Activated CD4-positive, alpha-beta T cell treated with anti-CD3 and anti-CD28 coated beads for 36 hours (primary cell): ENCODE measurements at places on chromosomes 5 and 9. TPM values are rescaled to one million over a fixed set of nuclear protein-coding genes. Genes with fewer than 3 reads are reported as not detected.

- H3K4me3 ChIP-seq, result no peak overlapping the region
- H3K4me1 ChIP-seq, result peaks cover 9% of the 10 kb centered on the region
- H3K36me3 ChIP-seq, result peaks cover 2% of the 10 kb centered on the region
- DNase-seq, result no peak
- peaks cover 2% of the 10 kb centered on the region for H3K27me3 ChIP-seq
- no peak overlapping the region for H3K27ac ChIP-seq
Observed at GRCh38 chr5:60703944-60704343, 4.0 kb upstream of the DEPDC1B start.

GRCh38 chr5:157290981-157291711 lies 25.2 kb downstream of the CYFIP2 start:
- no peak overlapping the region for H3K4me3 ChIP-seq
- H3K4me1 ChIP-seq, result peaks cover 66% of the 10 kb centered on the region
- peak; percentile 74 for DNase-seq
- peak overlapping the region; percentile 70 for H3K27ac ChIP-seq
- peaks cover 81% of the 10 kb centered on the region for H3K36me3 ChIP-seq
- no peaks in the 10 kb centered on the region for H3K27me3 ChIP-seq

DNA sequence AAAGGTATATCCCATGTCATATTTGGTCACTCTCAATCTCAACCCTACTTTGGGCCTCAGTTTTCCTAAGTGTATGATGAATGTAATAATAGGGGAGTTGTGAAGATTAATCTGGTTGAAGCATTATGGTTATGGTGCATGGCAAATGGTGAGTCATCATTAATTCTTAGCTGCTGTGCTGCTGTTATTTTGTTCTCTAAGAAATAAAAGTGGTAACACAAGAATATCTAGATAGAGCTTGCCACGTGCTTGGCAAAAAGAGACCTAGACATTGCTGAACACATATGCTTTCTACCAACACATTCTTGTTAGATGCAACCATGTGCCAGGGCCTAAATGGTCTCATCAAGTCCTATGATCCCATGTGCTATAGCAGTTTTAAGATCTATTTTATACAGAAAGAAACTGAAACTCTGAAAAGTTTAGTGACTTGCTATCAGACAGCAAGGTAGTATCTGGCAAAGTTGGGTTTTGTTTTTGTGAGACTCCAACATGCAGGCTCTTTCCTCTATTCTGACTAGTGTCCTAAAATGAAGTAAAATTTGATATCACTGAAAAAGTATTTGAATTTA lies 699.9 kb upstream of the MEF2C start:
- H3K27me3 ChIP-seq, result no peaks in the 10 kb centered on the region
- DNase-seq, result no peak
- H3K36me3 ChIP-seq, result no peaks in the 10 kb centered on the region

- H3K4me3 ChIP-seq, result no peak overlapping the region
- no peaks in the 10 kb centered on the region for H3K27me3 ChIP-seq
- DNase-seq, result no peak
- no peaks in the 10 kb centered on the region for H3K4me1 ChIP-seq
- no peaks in the 10 kb centered on the region for H3K36me3 ChIP-seq
- H3K27ac ChIP-seq, result no peak overlapping the region
Observed at GRCh38 chr5:112289465-112289864, 129.6 kb downstream of the EPB41L4A start.

GRCh38 chr5:57843059-57843367 lies 360.4 kb upstream of the ACTBL2 start:
- peaks cover 10% of the 10 kb centered on the region for H3K27me3 ChIP-seq
- H3K27ac ChIP-seq, result no peak overlapping the region
- no peak for DNase-seq
- H3K36me3 ChIP-seq, result no peaks in the 10 kb centered on the region

GRCh38 chr9:2691212-2691611 lies 26.1 kb upstream of the KCNV2 start:
- no peaks in the 10 kb centered on the region for H3K27me3 ChIP-seq
- H3K4me1 ChIP-seq, result no peaks in the 10 kb centered on the region
- no peaks in the 10 kb centered on the region for H3K36me3 ChIP-seq
- no peak for DNase-seq
- H3K4me3 ChIP-seq, result no peak overlapping the region

IRX2 gene
- total RNA-seq, result not detected

HTR1A gene
- not detected for total RNA-seq

DNA sequence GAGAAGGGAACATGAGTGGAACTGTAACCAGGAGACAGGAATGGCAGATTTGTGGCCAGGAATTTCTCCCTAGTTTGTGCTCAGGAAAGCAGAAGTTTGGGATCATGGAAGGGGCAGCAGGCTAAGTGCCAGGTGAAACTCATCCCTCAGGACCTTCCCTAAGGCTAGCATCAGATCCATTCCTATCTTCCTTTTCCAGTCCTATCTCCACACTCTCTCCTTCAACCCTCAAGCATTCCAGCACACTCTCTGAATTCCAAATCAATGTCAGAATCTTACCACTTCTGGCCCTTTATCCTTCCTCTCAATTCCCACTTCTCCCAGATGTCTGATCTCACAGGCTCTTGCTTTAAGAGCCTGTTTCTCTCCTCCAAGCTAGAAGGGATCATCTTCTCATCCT lies 53.2 kb upstream of the GRIA1 start:
- DNase-seq, result no peak
- H3K27ac ChIP-seq, result no peak overlapping the region
- peaks cover 4% of the 10 kb centered on the region for H3K27me3 ChIP-seq
- no peaks in the 10 kb centered on the region for H3K4me1 ChIP-seq
- H3K4me3 ChIP-seq, result no peak overlapping the region
- no peaks in the 10 kb centered on the region for H3K36me3 ChIP-seq

DNA sequence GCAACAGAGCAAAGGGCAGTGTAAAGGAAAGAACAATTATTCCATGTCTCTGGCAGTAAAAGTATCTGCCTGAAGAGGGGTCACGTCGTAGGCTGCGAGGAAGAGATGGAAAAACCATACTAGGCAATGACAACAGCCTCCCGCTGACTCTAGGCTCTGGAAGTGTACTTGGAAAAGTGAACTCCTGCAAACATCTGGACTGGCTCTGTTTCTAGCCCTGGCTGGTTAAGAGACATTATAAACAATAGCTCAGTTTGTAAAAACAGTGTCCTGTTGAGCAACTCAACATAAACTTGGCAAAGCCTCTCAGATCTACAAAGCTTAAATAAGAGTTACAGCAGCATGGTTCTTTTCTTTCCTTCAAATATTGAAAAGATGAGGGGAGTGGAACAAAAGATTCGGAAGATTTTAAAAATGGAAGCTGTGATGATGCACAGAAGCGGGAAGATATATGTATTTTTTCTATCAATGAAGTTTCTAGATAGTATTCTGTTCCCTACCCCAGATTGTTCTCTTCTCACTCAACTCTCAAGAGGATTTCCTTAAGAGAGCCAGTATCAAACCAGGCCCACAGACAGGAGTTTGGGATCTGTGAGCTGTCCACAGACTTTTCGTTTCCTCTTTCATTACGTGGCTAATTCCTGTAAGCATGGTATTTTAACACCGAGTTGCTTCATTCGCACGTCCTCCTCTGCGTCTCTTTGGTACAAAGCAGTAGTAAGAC lies 79.4 kb downstream of the SPTLC1 start:
- H3K4me1 ChIP-seq, result no peaks in the 10 kb centered on the region
- no peak overlapping the region for H3K27ac ChIP-seq
- DNase-seq, result no peak
- H3K36me3 ChIP-seq, result peaks cover 49% of the 10 kb centered on the region

DNA sequence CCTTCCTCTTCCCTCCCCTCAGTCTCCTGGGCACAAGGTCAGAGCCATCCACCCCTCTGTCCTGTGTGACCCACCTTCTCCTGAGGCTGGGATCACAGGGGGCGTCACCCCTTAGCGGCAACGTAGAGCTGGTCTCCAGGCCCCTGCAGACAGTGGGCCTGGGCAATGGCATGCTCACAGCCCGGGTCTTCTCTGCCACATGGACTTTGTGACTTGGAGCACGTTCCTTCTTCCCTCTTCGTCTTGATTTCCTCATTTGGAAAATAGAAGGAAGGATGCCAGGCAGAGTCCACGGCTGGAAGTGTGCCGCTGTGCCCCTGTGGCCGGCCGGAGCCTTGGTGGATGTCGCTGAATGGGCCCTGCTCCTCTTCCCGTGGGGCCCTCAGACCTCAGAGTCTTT lies 10.0 kb downstream of the RXRA start:
- no peaks in the 10 kb centered on the region for H3K36me3 ChIP-seq
- H3K27me3 ChIP-seq, result no peaks in the 10 kb centered on the region
- no peak overlapping the region for H3K4me3 ChIP-seq
- no peak overlapping the region for H3K27ac ChIP-seq
- DNase-seq, result no peak
- no peaks in the 10 kb centered on the region for H3K4me1 ChIP-seq

NUTM2G gene
- total RNA-seq, result not detected

DNA sequence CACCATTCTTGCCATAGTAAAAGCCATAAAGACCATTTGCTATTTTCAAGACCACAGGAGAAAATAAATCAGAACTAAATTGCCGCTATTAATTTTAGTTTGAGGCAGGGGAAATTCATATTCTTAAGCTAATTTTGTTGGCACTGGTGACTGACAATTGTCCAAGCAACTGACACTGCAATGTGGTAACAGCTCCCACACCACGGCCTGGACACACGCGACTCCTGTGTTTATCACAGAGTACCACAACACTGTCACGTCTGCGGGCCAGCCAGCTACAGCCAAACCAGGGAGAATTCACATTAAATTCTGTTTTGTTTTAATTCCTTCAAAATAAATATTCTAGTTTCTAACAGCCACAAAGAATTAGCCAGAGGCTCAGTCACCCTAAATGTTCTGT lies 481.9 kb downstream of the CTNND2 start:
- no peak overlapping the region for H3K27ac ChIP-seq
- no peak for DNase-seq
- no peaks in the 10 kb centered on the region for H3K4me1 ChIP-seq
- H3K27me3 ChIP-seq, result peaks cover 2% of the 10 kb centered on the region
- H3K36me3 ChIP-seq, result no peaks in the 10 kb centered on the region

NFIB gene
- not detected for total RNA-seq

SHOC1 gene
- not detected for total RNA-seq

DNA sequence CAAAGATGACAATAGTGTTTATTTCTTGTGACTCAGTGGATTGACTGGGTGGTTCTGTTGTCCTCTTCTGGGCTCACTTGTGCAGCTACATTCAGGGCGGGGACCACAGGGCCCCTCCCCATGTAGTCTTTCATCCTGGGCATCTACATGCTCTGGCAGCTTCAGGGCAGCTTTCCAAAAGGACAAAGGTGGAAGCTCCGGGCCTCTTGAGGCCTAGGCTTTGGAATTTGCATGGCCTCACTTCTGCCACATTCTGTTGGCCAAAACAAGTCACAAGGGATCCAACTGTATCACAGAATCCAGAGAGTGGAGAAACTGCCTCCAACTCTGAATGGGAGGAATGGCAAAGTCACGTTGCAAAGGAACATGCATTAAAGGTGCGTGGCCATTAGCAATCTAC lies 64.3 kb downstream of the ARHGAP26 start:
- H3K4me3 ChIP-seq, result no peak overlapping the region
- H3K27ac ChIP-seq, result no peak overlapping the region
- DNase-seq, result no peak

DNA sequence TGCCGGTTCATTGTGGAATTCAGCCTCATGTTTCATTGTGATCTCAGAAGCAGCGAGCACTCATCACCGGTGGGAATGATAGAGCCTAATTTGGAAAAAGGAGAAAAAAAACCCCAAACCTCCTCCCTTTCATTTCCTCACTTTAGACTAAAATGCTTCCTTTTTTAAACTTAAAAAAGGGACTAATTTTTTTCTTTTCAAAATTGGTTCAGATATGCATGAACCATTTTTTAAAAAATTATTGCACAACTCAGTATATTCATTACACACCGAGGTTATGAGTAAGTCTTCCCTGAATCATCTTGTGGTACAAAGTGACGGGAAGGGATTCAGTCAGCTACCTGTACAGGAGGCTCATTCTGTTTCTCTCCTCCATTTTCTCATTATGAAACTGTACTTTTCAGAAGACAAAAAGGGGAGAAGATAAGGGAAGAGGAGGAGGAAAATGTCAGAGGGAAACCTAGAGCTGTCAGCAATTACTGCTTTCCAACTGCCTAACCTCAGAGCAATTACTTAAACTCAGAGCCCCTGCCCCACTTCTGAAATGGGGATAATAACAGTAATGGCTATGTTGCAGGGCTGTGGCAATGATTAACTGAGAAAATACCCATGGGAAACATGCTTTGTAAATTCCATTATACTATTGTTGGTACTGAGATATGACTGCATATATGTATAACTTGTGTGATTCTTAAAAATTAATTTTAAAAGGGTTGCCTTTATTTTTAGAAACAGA lies 24.0 kb downstream of the GALNT10 start:
- H3K4me3 ChIP-seq, result peak overlapping the region; percentile 34
- H3K4me1 ChIP-seq, result peaks cover 51% of the 10 kb centered on the region
- no peak for DNase-seq
- H3K36me3 ChIP-seq, result peaks cover 34% of the 10 kb centered on the region

GLRA1 gene
- not detected for total RNA-seq

SIMC1 gene
- total RNA-seq, result 27.6 TPM

DNA sequence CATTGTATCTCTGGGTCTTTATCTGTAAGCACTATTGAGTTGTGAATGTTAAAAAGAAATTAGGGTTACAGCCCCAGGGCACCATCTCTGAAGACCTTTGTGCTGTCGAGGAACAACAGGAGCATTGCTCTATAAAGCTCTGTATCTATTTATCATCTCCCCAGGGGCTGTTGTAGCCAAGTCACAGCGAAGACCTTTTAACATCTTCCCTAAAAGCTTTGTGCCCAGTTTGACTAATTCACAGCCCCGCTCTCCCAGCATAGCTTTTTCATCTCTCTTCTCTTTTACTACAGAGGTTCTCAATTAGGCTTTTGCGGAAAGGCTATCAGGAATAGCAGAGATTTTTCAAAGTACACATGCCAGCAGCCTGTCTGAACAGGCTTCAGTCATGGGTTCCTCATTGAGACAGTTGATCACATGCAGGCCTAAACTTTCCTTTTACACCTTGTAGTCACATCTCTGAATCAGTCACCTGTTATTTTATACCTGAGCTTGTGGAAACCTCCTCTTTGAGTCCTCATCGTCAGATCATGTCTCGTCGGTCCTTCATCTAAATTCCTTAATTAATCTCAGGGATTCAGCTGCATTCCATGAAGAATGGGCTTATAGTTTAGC lies 140.5 kb downstream of the NPR3 start:
- peaks cover 4% of the 10 kb centered on the region for H3K27me3 ChIP-seq
- DNase-seq, result no peak
- H3K4me3 ChIP-seq, result no peak overlapping the region
- no peaks in the 10 kb centered on the region for H3K36me3 ChIP-seq
- no peaks in the 10 kb centered on the region for H3K4me1 ChIP-seq

GRCh38 chr9:127388037-127388855 lies 8.7 kb upstream of the SLC2A8 start:
- no peaks in the 10 kb centered on the region for H3K36me3 ChIP-seq
- H3K4me3 ChIP-seq, result peak overlapping the region; percentile 3
- H3K27me3 ChIP-seq, result peaks cover 68% of the 10 kb centered on the region
- peak; percentile 94 for DNase-seq
- peaks cover 20% of the 10 kb centered on the region for H3K4me1 ChIP-seq

PRDM9 gene
- not detected for total RNA-seq
